CD8-positive, alpha-beta memory T cell (primary cell): ENCODE measurements at places on chromosomes 11 and 22. TPM values are rescaled to one million over a fixed set of nuclear protein-coding genes. Genes with fewer than 3 reads are reported as not detected.

The TBX10 gene
- not detected for total RNA-seq

The C1QTNF6 gene
- 4.3 TPM for total RNA-seq

- DNase-seq: no peak
- no peaks in the 10 kb centered on the region for H3K36me3 ChIP-seq
- H3K4me1 ChIP-seq: no peaks in the 10 kb centered on the region
- H3K27me3 ChIP-seq: no peaks in the 10 kb centered on the region
- no peak overlapping the region for H3K27ac ChIP-seq
Observed at GRCh38 chr11:84626256-84626655, 1000.9 kb downstream of the DLG2 start.

DNA sequence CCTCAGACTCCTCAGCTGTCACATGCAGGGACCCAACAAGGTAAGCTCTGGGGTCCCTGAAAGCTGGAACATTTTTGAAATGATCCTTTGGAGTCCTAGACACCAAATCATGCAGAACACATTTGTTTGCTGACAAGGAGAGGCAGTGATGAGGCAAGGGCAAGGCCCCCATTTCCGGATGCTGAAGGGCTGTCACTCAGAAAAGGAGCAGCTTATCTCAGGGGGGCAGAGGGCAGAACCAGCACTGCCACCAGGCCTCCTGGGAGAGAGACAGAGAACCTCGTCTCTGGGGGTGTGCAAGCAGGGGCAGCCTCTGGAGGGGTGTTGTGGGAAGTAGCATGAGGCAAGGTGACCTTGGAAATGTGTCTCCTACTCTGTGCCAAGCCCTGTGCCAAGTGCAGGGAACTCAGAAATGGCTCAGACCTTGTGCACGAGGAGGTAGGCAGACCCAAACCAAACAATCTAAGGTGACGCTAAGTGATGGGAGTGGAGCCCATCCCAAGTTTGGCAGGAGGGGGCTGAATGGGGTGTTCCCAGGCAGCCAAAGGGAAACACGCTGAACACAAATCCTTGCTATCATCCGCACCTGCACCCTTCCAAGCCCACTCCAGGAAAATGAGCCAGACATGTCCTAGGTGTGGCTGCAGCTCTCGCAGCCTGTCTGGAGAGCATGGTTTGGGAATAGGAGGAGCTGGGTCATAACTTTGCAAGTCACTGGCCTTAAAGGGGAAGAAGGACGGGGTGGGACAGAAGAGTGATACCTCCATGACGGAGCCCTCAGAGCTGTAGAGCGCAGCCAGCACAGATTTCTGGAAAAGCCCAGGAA lies 94.2 kb downstream of the PDE2A start:
- no peak overlapping the region for H3K4me3 ChIP-seq
- H3K27me3 ChIP-seq: no peaks in the 10 kb centered on the region
- DNase-seq: no peak

The NRIP3 gene
- 2.2 TPM for total RNA-seq

The PTGDR2 gene
- total RNA-seq: 0.28 TPM

- H3K27ac ChIP-seq: no peak overlapping the region
- H3K4me1 ChIP-seq: no peaks in the 10 kb centered on the region
- H3K36me3 ChIP-seq: no peaks in the 10 kb centered on the region
- no peaks in the 10 kb centered on the region for H3K27me3 ChIP-seq
- no peak overlapping the region for H3K4me3 ChIP-seq
Observed at GRCh38 chr11:70389201-70389600, 9.1 kb upstream of the CTTN start.

GRCh38 chr22:24744638-24745037 lies 29.9 kb downstream of the PIWIL3 start:
- DNase-seq: no peak
- H3K27me3 ChIP-seq: no peaks in the 10 kb centered on the region
- H3K4me3 ChIP-seq: no peak overlapping the region
- no peaks in the 10 kb centered on the region for H3K36me3 ChIP-seq

The ZBTB44 gene
- 44.0 TPM for total RNA-seq

DNA sequence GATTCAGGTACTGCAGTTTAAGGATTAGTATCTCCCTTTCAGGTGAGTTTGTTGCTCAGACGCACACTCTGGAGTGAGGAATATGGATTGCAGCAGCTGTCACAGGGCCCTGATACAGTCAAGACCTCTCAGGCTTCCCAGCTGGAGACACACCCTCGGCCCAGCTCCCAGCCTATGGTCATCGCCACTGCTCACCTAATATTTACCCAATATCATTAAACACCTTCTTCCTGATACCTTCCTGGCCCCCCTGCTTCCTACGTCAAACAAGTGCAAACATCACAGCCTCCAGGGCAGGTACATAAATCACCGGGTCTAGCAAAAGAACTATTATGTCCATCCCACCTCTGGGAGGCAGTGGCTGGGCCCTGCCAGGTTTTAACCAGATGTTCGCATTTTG lies 213.3 kb downstream of the MN1 start:
- H3K36me3 ChIP-seq: no peaks in the 10 kb centered on the region
- H3K27ac ChIP-seq: no peak overlapping the region
- no peak for DNase-seq

The MUC6 gene
- total RNA-seq: not detected

The SERPING1 gene
- total RNA-seq: not detected

- H3K27me3 ChIP-seq: no peaks in the 10 kb centered on the region
- H3K4me3 ChIP-seq: no peak overlapping the region
- H3K36me3 ChIP-seq: no peaks in the 10 kb centered on the region
- H3K27ac ChIP-seq: no peak overlapping the region
Observed at GRCh38 chr22:22171357-22172218, 73.0 kb upstream of the VPREB1 start.

The CD3G gene
- 170 TPM for total RNA-seq

GRCh38 chr11:68651208-68651984 lies 32.9 kb upstream of the GAL start:
- no peak overlapping the region for H3K4me3 ChIP-seq
- H3K27ac ChIP-seq: no peak overlapping the region
- no peaks in the 10 kb centered on the region for H3K36me3 ChIP-seq
- no peaks in the 10 kb centered on the region for H3K27me3 ChIP-seq
- no peaks in the 10 kb centered on the region for H3K4me1 ChIP-seq
- DNase-seq: no peak

- H3K27ac ChIP-seq: no peak overlapping the region
- no peaks in the 10 kb centered on the region for H3K27me3 ChIP-seq
- H3K4me1 ChIP-seq: no peaks in the 10 kb centered on the region
- DNase-seq: no peak
- H3K4me3 ChIP-seq: no peak overlapping the region
Observed at GRCh38 chr11:93519179-93519578, 24.0 kb downstream of the SMCO4 start.

GRCh38 chr11:83661491-83662350 lies 375.6 kb upstream of the CCDC90B start:
- H3K4me3 ChIP-seq: no peak overlapping the region
- no peak for DNase-seq
- H3K36me3 ChIP-seq: no peaks in the 10 kb centered on the region
- no peak overlapping the region for H3K27ac ChIP-seq

The TTC38 gene
- total RNA-seq: 20.0 TPM

DNA sequence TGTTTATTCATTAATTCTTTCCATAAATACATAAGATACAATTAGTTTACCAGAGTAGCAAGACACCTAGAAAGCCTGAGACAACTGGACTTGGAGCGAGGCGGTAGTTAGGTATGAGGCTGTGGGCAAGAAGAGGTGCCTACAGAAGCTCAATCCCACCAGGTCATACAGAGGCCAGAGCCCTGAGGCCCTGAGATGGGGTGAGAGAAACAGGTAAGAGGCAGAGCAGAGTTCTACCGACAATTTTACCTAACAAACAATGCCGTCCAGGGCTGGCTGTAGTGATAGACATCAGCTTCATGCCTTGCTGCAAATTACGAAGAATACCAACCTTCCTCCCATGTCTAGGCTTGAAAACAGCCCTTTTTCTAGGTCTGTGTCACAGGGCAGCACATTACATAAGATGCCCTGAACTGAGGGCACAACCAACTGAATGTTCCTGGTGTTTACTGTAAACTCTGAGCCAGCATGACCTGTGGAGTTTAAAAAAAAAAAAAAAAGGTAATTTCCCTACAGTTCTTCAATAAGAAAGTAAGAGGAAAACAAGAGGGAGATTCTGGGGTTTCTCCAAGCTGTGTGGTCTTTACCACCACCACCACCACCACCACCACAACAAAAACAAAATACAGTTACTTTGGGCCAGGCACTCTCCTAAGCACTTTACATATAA lies 105.8 kb downstream of the GAB2 start:
- no peak for DNase-seq
- H3K27ac ChIP-seq: no peak overlapping the region
- H3K27me3 ChIP-seq: no peaks in the 10 kb centered on the region
- H3K4me3 ChIP-seq: no peak overlapping the region
